Body of pancreas (tissue), 4 donors: ENCODE measurements at places on chromosomes 4 and X. TPM values are rescaled to one million over a fixed set of nuclear protein-coding genes. Genes with fewer than 3 reads are reported as not detected.
A peak's percentile ranks its signal among the peaks of the same experiment; 100 is the strongest.

APOO gene
- total RNA-seq = 7.5 TPM

CRMP1 gene
- 1.6 TPM for total RNA-seq

CSAG1 gene
- not detected for total RNA-seq

SYNPO2 gene
- 19.5 TPM for total RNA-seq

DTHD1 gene
- not detected for total RNA-seq

IL15 gene
- 0.66 TPM for total RNA-seq

ARSD gene
- total RNA-seq = 85.0 TPM

CFAP47 gene
- total RNA-seq = 0.78 TPM

DNA sequence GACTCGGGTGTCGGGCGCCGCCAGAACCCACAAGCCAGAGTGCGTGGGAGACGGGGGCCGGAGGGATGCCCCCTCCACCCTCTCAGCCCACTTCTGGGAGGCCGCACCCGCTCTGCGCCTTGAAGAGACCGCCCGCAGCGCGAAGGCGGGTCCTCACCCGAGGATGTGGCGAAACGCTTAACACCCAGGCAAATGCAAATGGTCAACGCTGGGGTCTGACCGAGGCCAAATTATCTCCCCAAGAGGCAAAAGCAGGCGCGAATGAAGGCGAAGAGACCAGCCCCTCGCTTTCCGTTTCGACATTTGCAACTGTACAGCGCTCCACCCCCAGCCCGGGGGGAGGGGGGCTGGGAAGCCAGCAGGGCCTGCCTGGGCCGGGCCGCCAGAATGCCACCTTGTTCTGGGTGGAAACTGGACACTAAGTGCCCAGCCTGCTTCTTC is 137.7 kb upstream of the ZIC3 start:
- H3K4me3 ChIP-seq = peak overlapping the region; percentile 20
- no peaks in the 10 kb centered on the region for H3K36me3 ChIP-seq
- no peak for DNase-seq
- H3K27me3 ChIP-seq = peaks cover 5% of the 10 kb centered on the region

DNA sequence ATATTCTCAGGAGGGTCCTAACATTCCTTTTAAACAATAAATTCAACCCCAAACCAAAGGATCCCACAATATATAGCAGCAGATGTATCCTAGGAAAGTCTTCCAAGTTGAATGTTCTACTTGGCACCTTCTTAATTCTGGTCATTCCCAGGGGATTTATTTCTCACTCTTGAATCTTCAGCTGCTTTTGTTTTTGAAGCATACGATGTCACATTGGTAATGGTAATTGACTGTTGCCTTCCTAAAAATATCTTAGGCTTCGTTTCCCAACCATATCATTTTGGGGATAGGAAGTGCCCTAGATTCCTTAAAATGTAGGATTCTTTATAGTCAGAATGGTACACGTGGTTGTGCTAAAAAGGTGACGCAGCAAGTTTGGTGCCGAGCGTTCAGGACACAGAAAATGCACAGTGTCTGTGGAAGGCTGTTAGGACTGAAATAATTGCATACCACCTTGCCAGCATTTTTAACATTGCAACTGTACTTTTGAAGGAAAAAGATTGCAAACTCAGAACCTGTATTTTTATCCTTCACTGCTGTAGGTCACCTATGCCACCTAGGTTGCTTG is 8.1 kb downstream of the SNX25 start:
- no peak overlapping the region for H3K4me3 ChIP-seq
- H3K27me3 ChIP-seq = no peaks in the 10 kb centered on the region
- H3K27ac ChIP-seq = no peak overlapping the region
- no peaks in the 10 kb centered on the region for H3K36me3 ChIP-seq
- no peak for DNase-seq

DNA sequence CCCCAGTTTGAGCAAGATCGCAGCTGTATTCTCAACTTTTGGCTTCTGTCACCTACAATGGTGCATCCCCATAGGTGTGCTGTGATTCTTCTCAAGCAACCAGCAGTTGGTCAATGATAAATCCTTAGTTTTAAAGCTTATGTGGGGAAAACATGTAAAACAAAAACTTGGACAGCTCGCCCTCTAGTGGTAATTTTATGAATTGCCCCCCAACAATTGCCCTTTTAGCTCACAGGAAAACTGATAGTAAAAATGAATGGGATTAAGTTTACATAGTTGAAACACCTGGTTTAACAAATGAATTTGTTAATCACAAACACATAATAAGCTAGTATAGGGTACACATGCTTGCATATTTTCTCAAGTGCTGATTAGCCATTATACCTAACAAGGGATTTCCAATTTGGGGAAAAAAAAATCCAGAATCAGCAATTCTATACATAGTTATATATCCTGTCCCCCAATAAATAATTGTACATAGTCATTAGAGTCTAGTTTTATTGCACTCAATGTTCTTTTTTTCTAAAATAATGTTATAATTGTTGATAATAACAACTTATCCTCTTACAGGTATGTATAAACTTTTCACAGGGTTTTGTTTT is 30.1 kb downstream of the TEX13A start:
- peak; percentile 29 for DNase-seq
- no peaks in the 10 kb centered on the region for H3K4me1 ChIP-seq
- H3K27ac ChIP-seq = no peak overlapping the region
- H3K27me3 ChIP-seq = no peaks in the 10 kb centered on the region
- H3K36me3 ChIP-seq = no peaks in the 10 kb centered on the region
- no peak overlapping the region for H3K4me3 ChIP-seq

DNA sequence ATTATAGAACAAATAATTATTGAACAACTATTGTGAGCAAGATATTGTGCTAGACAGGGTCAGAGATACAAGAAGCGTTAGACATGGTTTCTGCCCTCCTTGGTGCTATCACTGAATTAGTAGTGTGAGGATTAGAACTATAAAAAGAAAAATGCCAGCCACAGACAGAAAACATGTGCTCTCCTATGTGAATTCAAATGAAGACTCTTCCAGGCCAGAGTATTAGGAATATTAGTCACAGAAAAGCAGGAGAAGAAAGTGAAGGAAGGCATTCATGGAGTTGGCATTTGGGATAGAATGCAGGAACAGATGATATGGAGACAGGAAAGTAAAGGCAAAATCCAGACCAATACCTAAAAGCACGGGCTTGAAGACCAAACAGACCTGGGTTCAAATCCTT is 179.6 kb upstream of the TENM3 start:
- H3K27me3 ChIP-seq = no peaks in the 10 kb centered on the region
- H3K27ac ChIP-seq = no peak overlapping the region
- DNase-seq = no peak
- H3K4me1 ChIP-seq = no peaks in the 10 kb centered on the region

GRCh38 chr4:149353241-149353640 is 462.4 kb downstream of the IQCM start:
- no peak overlapping the region for H3K4me3 ChIP-seq
- H3K36me3 ChIP-seq = no peaks in the 10 kb centered on the region
- no peaks in the 10 kb centered on the region for H3K27me3 ChIP-seq
- no peak for DNase-seq
- no peak overlapping the region for H3K27ac ChIP-seq
- no peaks in the 10 kb centered on the region for H3K4me1 ChIP-seq

DNA sequence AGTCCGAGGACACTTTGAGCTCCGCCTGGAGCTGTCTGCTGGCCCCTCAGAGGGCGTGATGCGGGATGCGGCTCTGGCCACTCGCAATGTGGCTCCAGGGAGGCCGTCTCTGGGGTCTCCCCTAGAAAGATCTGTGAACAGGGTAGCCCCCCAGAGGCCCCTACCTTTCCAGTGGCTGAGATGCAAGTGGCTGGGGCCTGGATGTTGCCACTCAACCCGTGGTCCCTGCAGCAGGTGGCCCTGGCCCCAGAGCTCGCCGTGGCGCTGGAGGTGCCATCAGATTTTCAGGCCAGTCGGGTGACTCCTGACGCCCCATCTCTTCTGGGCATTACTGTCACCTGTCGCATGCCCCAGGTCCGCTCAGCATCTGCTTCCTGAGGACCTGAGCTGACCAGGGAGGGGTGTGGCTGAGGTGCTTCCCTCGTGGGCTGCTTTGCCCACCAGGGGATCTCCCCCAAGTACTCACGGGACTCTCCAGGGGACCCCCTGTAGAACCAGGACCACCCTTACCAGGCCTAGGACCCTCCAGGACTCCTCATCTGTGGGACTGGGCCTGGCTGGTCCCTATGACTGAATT is 102.1 kb upstream of the LRPAP1 start:
- no peaks in the 10 kb centered on the region for H3K27me3 ChIP-seq
- H3K4me1 ChIP-seq = no peaks in the 10 kb centered on the region
- H3K36me3 ChIP-seq = no peaks in the 10 kb centered on the region
- no peak overlapping the region for H3K4me3 ChIP-seq
- DNase-seq = no peak

DNA sequence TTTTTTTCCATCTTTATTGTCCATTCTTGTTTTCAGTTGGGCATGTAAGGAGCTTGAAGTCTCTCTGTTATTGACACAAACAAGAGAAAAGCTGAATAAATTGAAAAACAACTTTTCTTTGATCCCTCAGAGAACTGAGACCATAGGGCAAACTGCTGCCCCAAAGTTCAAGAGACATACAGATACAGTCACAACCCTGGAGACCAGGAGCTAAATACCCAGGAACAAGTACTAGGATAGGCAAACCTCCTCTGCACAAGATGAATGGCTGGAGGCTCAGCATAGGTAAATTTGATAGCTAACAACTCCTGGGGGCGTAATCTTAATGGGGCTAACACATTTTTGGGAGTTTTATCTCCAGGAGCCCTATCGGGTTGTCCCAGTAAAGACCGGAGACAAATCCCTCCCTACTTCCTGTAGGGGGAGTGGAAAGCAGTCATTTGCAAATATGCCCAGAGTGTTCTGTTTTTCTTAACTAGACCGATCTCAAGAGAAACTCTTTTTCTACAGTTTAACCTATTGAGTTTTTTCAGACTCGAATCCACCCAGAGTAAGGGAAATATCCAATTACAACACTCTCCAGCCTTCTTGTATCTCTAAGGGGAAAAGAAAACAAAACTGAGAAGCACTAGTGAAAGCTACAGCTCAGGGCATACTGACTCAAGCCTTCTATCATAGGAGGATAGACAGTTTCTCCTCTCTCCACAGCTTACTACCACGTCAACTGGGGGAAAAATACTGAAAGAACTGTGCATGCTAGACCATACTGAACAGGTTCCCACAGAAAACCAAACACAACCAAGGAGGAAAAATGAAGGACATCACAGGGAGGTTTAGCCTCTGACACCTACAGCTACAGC is 23.1 kb downstream of the MAGEA8 start:
- no peak overlapping the region for H3K4me3 ChIP-seq
- no peaks in the 10 kb centered on the region for H3K36me3 ChIP-seq

DNA sequence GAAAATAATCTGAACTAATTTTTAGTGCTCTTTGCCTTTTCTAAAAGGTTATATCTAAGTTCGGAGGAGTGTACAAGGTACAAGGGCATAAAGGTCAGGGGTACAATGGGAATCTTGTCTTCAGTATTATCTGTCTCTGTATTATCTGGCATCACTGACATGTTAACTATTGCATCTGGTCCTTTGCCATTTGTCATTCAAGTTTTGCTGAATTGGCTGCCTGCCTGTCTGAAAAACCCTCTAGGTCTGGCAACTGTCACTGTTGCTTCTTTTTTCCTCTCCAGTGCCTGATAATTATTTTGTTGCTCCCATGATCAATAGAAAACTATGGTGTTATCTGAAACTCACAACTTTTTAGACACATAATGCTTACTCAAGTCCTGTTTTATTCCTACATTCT is 112.5 kb upstream of the STK26 start:
- no peaks in the 10 kb centered on the region for H3K27me3 ChIP-seq
- no peaks in the 10 kb centered on the region for H3K36me3 ChIP-seq
- DNase-seq = no peak
- H3K27ac ChIP-seq = no peak overlapping the region
- no peak overlapping the region for H3K4me3 ChIP-seq

GRCh38 chr4:101098666-101099400 is 248.5 kb downstream of the PPP3CA start:
- H3K27ac ChIP-seq = no peak overlapping the region
- no peaks in the 10 kb centered on the region for H3K27me3 ChIP-seq
- no peak for DNase-seq

GRCh38 chr4:122584519-122584918 is 36.3 kb downstream of the IL21 start:
- no peak for DNase-seq
- no peaks in the 10 kb centered on the region for H3K27me3 ChIP-seq
- H3K4me1 ChIP-seq = no peaks in the 10 kb centered on the region
- no peak overlapping the region for H3K4me3 ChIP-seq
- no peaks in the 10 kb centered on the region for H3K36me3 ChIP-seq

DNA sequence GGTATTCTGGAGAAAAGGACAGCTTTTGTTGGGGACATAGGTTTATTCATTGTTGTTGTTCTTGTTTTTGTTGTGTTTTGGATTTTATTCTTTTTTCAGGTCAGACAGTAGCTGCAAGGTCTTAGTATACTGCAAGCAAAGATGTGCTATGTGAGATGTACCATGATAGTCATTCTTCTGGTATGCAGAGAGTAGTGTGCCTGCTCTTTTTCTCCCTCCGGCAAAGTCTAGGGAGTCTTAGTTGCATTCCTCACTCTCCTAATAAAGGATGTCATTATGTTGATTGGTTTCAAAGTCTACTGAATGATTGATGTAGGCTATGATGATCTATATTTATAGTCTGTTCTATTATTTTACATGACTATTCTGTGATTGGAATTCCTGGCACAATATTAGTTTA is 119.9 kb upstream of the POF1B start:
- no peaks in the 10 kb centered on the region for H3K36me3 ChIP-seq
- H3K27ac ChIP-seq = no peak overlapping the region
- no peak for DNase-seq
- no peaks in the 10 kb centered on the region for H3K4me1 ChIP-seq
- H3K4me3 ChIP-seq = no peak overlapping the region

GRCh38 chr4:166153548-166153947 is 280.5 kb downstream of the TLL1 start:
- H3K4me1 ChIP-seq = no peaks in the 10 kb centered on the region
- no peak for DNase-seq
- no peak overlapping the region for H3K4me3 ChIP-seq
- no peak overlapping the region for H3K27ac ChIP-seq

GRCh38 chrX:135295238-135295943 is 13.9 kb upstream of the ETDC start:
- H3K36me3 ChIP-seq = no peaks in the 10 kb centered on the region
- no peaks in the 10 kb centered on the region for H3K4me1 ChIP-seq
- no peaks in the 10 kb centered on the region for H3K27me3 ChIP-seq
- DNase-seq = no peak
- H3K4me3 ChIP-seq = no peak overlapping the region
- H3K27ac ChIP-seq = no peak overlapping the region
